ENCODE measurements at places on chromosomes 2 and 18. TPM values are rescaled to one million over a fixed set of nuclear protein-coding genes. Genes with fewer than 3 reads are reported as not detected.

GALNT14 gene
- 2.1 TPM for total RNA-seq

- DNase-seq: no peak
Measured at GRCh38 chr2:85042330-85042729, 71.4 kb downstream of the KCMF1 start.

DNA sequence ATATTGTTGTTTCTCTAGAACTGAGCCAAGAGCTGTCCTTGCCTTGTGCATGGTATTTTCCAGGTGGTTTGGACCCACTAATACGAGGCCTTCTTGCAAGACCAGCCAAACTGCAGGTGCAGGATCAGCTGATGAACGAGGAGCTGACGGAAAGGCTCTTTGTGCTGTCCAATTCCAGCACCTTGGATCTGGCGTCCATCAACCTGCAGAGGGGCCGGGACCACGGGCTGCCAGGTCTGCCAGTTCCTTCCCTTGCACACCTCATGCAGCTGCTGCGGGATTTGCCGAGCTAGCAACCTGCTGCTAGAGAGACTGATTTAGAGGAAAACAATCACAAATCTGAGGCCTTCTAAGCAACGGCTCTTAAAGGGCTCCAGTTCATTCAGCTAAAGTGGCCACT is 74.5 kb downstream of the TPO start:
- no peak for DNase-seq

DNA sequence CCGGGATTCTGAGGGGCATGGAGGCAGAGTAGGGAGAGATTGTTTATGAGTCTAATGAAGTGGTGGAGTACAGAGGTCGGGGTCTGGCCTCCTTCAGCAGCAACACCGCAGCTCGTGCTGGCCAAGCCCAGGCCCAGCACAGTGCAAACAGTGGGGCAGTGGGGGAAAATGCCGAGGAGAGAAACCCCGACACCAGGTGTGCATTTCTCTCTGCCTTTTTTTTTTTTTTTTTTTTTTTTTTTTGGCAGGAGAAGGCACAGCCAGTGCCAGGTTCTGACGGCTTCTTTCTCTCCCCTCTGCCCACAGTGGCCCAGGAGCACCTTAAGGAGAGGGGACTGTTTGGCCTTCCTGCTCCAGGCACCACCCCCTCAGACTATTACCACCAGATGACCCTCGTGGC is 219.3 kb downstream of the GLI2 start:
- DNase-seq: no peak

DNA sequence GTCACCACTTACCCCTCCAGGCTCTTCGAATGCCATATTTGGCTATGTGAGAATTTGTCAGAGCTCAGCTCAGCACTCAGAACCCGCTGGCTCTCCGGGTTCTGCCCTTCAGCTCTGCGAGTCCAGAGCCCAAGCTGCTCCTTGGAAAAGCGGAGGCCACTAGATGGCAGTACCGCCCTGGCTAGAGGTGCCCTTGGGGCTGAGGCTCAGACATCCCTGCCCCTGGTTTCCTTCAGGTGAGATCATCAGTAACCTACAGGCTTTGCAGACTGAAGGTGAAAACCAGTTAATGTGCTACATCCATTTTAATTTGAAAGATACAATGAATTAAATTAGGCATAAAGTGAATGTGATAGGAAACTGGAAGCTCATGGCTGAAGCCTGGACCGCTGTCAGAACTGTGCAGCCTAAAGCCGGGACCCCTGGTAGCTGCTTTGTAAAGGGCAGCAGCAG is 285.6 kb downstream of the AGAP1 start:
- DNase-seq: peak; percentile 28

GRCh38 chr2:216299588-216299987 is 72.7 kb downstream of the MARCHF4 start:
- DNase-seq: no peak

All from left lung (tissue), 14 donors.